Upper lobe of left lung (tissue), 6 donors: ENCODE measurements at places on chromosomes 16 and 17. TPM values are rescaled to one million over a fixed set of nuclear protein-coding genes. Genes with fewer than 3 reads are reported as not detected.

GP1BA gene
- total RNA-seq: 1.4 TPM

DNAH17 gene
- 4.6 TPM for total RNA-seq

CALB2 gene
- 3.3 TPM for total RNA-seq

CNTNAP4 gene
- total RNA-seq: not detected

MYH13 gene
- not detected for total RNA-seq

CHRNE gene
- not detected for total RNA-seq

NKD1 gene
- total RNA-seq: 10.6 TPM

TPSB2 gene
- 10.5 TPM for total RNA-seq

TBC1D3C gene
- 0.29 TPM for total RNA-seq

HBQ1 gene
- total RNA-seq: not detected

MYH3 gene
- 1.7 TPM for total RNA-seq

HES7 gene
- total RNA-seq: 4.9 TPM

NOL11 gene
- total RNA-seq: 25.7 TPM

CHST4 gene
- total RNA-seq: not detected

BICDL2 gene
- 18.5 TPM for total RNA-seq

LPCAT2 gene
- total RNA-seq: 14.4 TPM

CHST6 gene
- total RNA-seq: 2.1 TPM

- DNase-seq: peak; percentile 84
Observed at GRCh38 chr17:50630524-50631194, 4.0 kb upstream of the ABCC3 start.

- DNase-seq: no peak
Observed at GRCh38 chr16:19011169-19011731, 27.5 kb downstream of the TMC7 start.

GRCh38 chr17:58873926-58874325, 118.3 kb downstream of the PPM1E start:
- no peak for DNase-seq

DNA sequence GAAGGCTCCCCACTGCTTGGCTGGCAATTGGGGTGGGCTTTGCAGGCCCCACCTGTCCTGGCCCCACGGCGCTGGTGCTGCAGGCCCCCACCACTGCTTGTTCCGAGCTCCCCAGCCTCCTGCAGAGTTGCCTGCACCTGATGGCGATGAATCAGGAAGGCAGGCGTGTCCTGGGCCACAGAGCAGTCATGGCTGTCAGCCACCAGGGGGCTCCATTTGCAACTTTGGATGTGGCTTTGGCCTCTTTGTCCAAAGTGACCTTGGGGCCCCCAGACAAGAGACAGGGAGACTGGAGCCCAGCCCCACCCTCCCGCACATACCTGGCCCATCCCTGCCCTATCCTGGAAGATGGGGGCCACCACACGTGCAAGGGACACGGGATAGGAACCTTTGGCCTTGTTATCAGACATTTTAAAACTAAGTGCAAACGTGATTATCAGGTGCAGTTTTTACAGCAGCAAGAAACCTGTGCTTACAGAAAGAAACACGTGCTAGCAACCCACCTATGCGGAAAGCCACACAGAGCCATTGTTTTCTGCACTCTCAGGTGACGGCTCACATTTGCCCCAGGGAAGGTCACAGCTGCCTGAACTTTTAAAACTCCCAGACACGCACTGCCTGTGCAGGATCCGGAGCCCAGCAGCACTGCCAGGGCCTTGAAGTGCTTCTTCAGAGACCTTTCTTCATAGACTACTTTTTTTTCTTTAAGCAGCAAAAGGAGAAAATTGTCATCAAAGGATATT, at the start of gene DNASE1:
DNASE1 (plus strand) TSS at position 443 of the 743 bp plus-strand sequence. CDS start 683 bp downstream, outside the sequence.
- DNase-seq: peak; percentile 58

DNA sequence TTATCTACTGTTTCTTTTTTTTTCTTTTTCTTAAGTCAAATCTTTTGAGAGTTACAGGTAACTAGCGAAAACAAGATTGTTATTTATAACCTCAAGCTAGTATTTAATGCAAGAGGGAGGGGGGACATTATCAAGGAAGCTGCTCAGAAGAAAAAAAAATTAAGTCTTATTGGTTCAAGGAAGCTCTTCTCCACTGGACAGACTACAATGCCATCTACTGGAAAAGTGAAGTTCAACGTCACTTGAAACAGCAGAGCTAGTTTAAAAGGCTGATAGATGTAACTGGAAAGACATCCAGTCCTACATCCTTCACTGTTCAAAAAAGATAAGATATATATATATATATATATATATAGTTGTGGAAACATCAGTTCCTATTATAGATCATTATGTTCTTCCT, 418.0 kb upstream of the PSMD7 start:
- no peak for DNase-seq

DNA sequence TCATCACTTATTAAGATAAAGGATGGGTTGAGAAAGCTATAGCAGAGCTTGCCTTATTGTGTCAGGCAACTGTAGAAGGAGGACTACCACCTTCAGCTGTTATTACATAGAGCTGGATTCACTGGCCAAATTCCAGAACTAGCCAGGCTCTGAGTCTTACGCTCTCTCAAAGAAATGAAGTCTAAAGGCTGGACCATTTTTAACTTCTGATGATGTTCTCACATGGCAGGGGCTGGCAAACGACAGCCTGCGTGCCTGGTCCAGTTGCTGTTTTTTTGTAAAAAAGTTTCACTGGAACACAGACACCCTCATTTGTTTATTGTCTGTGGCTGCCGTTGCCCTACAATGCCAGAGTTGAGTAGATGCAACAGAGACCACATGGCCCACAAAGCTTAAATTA, 21.2 kb downstream of the TRAF4 start:
- DNase-seq: no peak

DNA sequence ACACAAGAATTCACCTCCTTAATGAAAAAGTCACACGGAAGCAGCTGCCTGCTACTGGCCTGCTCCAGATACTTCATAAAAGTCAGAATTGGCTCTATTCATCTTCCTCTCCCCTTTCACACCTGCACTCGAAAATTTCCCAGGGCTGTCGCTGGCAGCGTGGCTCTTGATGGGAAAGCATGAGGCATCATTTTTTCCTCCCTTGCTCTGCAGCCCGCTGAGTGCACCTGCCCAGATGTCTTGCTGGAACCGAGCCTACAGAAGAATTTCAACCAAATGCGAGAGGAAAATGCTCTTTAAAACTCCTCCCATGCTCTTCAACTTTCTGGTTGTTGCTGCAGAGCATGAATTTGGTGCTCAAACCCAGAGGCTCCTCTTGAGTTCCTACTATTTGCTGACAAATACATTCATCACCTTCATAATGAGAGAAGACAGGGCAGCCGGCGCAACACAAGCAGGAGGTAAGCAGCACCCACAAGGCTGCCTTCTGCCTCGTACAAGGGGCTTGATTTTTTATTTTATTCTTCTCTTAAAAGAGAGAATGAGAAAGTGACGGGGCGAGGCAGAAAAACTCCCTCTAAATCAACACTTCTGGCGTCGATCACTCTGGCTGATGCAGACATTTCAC, 146.8 kb downstream of the ZFHX3 start:
- DNase-seq: no peak

- no peak for DNase-seq
Observed at GRCh38 chr16:49851468-49851787, 4.5 kb downstream of the ZNF423 start.

DNA sequence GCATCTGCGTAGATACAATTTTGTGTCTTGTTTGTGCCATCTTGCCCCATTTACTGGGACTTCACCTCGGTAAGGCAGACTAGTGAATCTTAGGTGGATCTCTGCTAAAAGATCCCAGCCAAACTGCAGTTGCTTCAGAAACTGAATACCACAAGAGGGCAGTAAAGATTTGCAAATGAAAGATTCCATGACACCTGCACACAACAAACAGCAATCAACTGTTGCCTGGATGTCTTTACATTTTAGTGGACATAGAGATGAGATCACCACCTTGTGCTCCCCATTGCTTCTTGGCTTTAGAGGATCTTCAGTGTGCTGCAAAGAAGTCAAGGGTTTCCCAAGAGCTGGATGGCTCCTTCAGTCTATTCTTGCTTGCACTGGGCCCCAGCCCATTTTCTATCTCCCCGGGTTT, 119.2 kb upstream of the CACNG5 start:
- no peak for DNase-seq

GRCh38 chr16:13101828-13102227, 200.4 kb downstream of the SHISA9 start:
- no peak for DNase-seq

- no peak for DNase-seq
Observed at GRCh38 chr17:8155996-8156245, 3.7 kb upstream of the PER1 start.

- DNase-seq: peak; percentile 59
Observed at GRCh38 chr17:19447085-19447583, 36.1 kb downstream of the RNF112 start.

DNA sequence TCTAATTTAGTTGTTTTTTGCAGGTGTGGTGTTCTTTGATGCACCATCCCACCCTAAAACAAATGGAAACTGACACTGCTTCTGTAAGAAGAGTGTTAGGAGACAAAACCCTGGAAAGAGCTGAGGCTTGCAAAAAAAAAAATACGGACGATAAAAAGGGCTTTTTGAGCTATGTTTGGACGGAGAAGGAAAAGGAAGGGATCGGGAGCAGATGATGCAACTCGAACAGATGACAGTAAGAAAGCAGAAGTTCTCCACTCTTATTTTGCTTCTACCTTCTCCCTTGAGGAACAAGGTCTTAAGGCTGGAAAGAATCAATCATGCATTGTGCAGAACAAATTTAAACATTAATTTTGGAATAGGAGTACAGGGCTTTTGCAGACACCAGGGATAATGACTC, 136.7 kb downstream of the MAF start:
- DNase-seq: no peak

- no peak for DNase-seq
Observed at GRCh38 chr17:69067274-69068047, 6.7 kb upstream of the ABCA9 start.

- DNase-seq: no peak
Observed at GRCh38 chr16:78679546-78679945, 580.1 kb downstream of the WWOX start.

- DNase-seq: no peak
Observed at GRCh38 chr17:81022344-81022676, 12.6 kb upstream of the BAIAP2 start.

DNA sequence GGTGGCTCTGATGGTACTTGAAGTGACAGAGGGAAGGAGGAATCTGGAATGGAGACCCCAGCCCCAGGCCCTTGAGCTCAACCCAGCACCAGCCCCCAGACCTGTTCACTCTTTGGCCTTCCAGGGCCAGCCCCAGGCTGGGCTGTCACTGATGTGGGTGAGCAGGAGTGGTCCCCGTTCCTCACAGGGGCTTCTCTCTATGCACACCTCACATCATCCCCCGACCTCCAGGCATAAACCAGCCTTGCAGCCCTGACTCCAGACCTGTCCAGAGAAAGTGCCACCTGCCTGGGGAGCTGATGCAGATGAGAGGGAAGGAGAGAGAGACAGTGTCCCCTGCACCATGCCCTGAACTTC, 182.6 kb upstream of the SDK2 start:
- no peak for DNase-seq

GRCh38 chr17:73155410-73156165, 9.2 kb upstream of the SSTR2 start:
- peak; percentile 30 for DNase-seq

DNA sequence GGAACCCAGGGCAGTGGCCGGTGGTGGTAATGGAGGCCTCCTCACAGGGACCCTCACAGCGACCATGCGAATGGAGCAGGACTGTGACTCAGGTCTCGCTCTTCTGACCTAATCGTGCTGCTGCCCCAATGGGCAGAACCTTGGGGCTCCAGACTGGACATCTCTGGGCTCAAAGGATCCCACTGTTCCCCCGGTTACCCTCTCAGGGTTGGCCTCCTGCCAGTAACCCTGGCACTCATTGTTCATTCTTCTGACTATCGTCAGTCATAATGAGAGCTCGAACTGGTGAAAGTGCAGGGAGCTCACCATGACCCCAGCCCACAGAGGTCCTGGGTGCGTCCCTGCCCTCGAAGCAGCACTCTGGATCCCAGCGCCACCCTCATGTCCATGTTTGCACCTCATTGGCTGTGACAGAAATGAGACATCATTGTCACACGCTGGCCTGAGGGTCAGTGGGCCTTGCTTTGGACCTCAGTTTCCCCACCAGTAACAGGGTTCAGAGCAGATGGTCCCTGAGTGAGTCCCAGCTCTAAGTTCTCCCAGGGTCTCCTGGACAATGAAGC, 4.0 kb upstream of the NPRL3 start:
- DNase-seq: no peak

GRCh38 chr17:62970610-62971009, 4.6 kb downstream of the TANC2 start:
- DNase-seq: no peak
